ENCODE measurements at places on chromosomes 12 and 14. TPM values are rescaled to one million over a fixed set of nuclear protein-coding genes. Genes with fewer than 3 reads are reported as not detected.

Gene IRF9
- 136 TPM for polyA plus RNA-seq

Gene KCNA5
- not detected for polyA plus RNA-seq

Gene COPZ1
- polyA plus RNA-seq: 135 TPM

Gene ACOT2
- polyA plus RNA-seq: 25.0 TPM

Gene OTX2
- polyA plus RNA-seq: not detected

Gene SIX6
- not detected for polyA plus RNA-seq

Gene MSRB3
- polyA plus RNA-seq: not detected

Gene GPR84
- not detected for polyA plus RNA-seq

Gene CRADD
- polyA plus RNA-seq: 9.4 TPM

Gene DNAJC22
- polyA plus RNA-seq: not detected

Gene DDX51
- polyA plus RNA-seq: 8.9 TPM

Gene SELPLG
- 37.0 TPM for polyA plus RNA-seq

Gene ADCY4
- 0.75 TPM for polyA plus RNA-seq

Gene TMEM119
- 0.33 TPM for polyA plus RNA-seq

Gene ENDOU
- polyA plus RNA-seq: not detected

Gene C1R
- polyA plus RNA-seq: not detected

Gene RTL1
- polyA plus RNA-seq: not detected

Gene PPP1CC
- polyA plus RNA-seq: 184 TPM

Gene WNT1
- 0.19 TPM for polyA plus RNA-seq
